NCI-H2171 (cell line): ENCODE measurements at places on chromosomes 16 and 17.

- peak; percentile 96 for DNase-seq
Measured at GRCh38 chr16:24670623-24671454, 58.6 kb upstream of the TNRC6A start.

DNA sequence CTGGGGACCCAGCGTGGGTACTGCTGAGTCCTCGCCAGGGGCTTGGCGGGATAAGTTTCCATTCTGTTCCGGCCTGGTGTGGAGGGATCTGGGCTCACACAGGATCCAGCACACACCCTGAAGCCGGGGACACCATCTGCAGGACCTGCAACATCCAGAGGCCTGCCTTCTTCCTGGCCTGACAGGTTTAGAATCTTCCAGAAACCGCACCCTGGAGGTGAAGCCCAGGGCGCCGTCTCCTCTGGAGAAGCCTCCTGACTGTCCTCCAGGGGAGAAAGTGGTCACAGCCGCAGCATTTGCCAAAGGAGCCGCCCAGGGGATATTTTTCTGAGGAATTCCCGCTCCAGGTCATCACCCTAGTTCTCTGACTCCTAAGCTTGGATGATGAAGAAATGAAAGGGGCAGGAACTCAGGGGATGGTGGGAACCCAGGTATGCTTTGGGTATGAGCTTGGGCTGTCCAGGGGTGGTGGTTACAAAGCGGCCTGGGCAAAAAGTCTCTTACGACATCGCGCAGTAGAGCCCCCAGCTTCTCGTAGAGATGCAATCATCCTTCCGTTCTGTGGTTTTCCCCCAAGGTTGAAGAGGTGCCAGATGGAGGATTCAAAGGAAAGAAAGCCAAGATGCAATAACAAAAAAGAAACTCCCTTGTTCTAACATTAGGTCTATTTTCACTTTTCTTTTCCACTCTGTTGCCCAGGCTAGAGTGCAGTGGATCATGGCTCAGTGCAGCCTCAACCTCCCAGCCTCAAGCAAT is 9.1 kb upstream of the CRISPLD2 start:
- no peak for DNase-seq

DNA sequence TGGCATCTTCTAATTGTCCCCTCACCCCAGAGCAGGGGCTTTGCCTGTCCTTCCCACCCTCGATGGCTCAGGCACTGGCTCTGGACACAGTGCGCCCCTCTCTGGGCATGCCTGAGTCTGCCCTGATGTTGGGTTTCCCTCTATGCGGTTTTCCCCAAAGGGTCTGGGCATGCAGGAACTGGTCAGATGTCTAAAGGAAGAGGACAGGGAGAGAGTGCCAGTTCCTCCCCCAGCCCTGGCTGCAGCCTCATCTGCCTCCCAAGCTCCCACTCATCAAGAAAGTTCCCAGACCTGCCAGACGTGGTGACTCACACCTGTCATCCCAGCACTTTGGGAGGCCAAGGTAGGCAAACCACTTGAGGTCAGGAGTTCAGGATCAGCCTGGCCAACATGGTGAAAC is 41.3 kb upstream of the PABPN1L start:
- no peak for DNase-seq

- DNase-seq: no peak
Measured at GRCh38 chr16:35221482-35222185, 1762.2 kb downstream of the TP53TG3F start.

DNA sequence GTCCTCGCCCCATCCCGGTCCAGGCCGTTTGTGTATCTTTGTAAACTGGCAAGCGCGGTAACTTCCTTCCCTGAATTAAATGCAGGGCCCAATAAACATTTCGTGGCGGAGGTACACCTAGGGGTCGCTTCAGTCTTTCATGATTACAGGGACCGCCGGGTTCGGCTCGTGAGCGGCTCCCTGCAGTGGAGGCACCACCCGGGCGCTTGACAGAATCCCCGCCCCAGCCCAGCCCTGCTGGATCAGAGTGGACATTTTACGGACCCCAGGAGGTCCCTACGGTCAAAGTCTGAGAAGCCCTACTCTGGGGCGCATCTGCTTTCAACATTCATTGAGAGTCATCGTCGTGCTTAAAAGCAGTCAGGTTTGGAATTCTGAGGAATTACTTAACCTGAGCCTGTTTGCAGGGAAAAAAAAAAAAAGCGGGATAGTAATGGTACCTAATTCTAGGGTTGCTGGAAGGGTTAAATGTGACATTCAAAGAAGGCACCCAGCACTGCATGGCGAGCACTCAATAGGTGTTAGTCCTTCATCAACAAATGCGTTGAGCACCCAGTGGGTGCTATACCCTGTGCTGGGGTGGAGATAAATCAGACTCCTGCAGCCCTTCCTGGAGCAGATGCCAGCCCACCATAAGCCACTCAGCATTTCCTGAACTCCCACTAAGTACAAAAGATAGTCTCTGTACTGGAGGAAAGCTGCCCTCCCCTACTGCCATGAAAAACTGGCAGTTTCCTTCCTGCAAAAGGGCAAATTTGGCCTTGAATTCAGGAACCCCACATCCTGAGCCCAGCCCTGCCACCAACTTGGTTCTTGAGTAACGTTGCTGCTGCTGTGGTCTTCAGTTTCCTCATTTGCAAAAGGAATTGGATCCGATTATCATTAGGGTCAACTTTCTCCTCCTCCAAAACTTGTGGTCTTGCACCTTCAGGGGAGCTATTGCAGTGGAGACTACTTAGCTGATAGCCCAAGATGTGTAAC is 658 bp upstream of the DUSP3 start:
- no peak for DNase-seq

- no peak for DNase-seq
Measured at GRCh38 chr17:77618731-77619130, 339.8 kb upstream of the TNRC6C start.

DNA sequence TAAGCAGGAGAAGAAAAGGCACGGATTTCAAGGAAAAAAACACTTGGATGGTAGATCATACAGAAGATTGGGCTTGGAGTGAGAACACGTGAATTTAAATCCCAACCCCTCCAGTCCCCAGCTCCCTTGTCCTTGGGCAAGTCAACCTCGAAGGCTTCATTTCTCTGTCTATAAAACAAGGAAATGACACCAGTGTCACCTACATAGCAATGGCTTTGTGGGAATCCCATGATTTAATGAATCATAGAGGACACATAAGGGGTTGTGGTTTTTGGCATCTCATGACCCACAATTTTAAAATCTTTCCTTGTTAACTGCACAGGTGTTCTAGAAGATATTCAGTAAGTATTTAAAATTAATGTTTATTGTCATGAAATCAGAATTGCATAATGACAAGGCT is 8.2 kb upstream of the CCL2 start:
- DNase-seq: no peak

DNA sequence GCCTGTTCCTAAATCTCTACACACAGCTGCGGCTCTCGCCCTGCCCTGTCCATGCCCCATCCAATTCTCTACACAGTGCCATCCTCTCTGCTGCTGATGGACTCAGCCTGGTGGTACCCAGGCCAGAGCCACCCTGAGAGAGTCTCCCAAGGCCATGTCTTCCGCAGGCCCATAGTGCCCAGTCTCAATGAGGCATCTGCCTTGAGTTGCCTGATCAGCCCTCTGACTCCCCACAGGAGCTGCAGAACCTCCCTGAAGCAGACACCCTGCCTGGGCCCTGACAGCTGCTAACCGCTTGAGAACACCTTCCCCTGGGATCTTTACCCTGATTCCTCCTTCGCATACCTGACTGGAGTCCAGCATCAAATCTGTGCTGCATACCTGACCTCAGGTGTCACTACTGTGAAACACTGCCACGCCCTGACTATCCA is 13.3 kb downstream of the TSPOAP1 start:
- peak; percentile 72 for DNase-seq

DNA sequence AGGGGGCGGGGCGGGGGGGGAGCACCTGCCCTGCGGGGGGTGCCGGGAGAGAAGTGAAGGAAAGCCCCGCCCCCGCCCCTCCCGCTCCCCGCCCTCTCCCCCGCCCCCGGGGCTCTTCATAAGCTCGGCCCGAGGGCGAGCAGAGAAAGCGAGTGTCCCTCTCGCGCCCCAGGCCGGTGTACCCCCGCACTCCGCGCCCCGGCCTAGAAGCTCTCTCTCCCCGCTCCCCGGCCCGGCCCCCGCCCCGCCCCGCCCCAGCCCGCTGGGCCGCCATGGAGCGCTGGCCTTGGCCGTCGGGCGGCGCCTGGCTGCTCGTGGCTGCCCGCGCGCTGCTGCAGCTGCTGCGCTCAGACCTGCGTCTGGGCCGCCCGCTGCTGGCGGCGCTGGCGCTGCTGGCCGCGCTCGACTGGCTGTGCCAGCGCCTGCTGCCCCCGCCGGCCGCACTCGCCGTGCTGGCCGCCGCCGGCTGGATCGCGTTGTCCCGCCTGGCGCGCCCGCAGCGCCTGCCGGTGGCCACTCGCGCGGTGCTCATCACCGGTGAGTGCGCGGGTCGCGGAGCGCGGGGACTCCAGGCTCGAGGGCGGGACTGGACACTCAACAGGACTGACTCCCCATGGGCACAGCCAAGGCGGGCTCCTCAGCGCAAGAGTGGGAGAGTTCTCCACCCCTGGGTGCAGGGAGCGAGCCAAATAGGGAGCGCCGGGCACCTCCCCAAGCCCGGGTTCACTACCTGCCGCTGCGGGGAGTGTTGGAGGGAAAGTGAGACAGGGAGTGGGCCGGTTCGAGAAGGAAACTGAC is at the start of gene HSD11B2:
TSS of gene HSD11B2 (plus strand) at position 145 of the 798 bp plus-strand sequence. CDS start at position 273, 128 bp downstream.
- DNase-seq: peak; percentile 58

DNA sequence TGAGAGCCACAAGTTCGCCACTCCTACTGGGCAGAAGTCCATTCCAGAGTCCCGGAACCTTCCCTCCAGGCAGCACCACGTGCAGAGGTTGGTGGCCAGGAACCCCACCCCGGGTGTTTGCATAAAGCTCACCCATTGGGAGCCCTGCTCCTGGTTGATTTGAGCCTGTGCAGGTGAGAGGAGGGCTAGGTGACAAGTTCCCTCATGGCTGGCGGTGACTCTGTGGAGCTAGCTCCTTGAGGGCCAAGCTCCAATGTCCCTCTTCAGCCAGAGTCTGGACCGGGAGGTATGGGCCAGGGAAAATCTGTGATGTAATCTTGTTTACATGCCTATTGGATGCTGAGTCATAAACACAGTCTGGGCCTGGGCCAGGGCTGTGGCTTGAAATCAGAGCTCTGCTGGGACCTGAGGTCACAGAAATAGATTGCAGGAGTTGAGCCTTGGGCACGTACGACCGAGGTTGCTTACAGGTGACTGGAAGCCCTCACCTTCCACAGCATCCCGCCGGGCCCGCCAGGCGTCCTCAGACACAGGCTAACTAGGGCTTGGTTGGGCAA is 118.9 kb downstream of the AATF start:
- no peak for DNase-seq

DNA sequence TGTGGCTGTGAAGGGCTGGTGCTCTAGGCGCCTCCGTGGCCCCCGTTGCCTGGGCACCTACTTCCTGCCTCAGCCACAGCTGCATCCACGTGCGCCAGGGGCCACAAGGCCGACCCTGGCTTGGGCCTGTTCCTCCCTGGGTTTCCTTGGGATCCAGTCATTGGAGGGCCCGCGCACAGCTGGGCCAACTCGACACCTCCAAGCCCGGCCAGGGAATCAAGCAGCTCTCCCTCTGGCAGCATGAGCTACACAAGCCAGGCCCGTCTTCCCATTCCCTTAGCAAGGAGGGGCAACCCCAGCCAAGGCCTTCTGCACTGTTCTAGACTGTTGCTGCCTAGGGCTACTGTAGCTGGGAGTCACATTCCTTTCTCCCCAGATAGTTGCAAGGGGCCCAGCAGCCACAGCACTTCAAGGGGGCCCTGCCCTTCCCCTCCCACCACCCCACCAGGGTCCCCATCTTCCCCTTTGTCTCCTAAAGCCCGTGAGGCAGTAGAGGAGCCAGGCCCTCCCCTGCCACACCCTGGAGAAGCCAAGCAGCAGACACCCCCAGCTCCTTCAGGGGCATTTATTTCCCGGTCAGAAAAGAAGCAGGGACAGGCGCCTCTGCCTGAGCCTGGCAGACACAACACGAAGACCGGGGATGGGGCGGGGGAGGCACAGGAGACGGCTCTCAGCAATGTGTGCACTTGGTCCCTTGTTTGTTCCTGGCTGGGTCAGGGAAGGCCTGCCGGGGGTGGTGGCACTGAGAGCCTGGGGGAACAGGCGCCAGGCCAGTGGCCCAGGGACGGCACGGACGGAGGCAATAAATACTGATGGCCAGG is 3.8 kb downstream of the ARHGDIA start:
- no peak for DNase-seq

GRCh38 chr17:66310528-66311148 is 8.2 kb downstream of the PRKCA start:
- DNase-seq: no peak

DNA sequence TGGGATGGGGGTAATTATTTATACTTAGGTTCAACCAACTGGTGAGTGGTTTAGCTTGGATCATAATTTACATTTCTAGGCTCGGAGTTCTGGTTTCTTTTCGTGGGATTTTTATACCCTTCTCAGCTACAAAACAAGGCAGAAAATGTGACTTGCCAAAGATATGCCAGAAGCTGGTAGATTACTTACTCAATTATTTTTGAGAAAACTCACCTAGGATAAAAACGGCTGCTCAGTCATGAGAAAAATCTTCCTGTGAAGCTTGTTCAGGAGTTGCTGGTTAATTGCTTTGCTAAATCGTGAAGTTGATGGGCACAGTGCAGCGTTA is 1.1 kb downstream of the NDEL1 start:
- no peak for DNase-seq

GRCh38 chr16:85056211-85056748 is 28.7 kb downstream of the KIAA0513 start:
- DNase-seq: no peak

- peak; percentile 80 for DNase-seq
Measured at GRCh38 chr17:51461578-51462004, 201.2 kb downstream of the UTP18 start.

GRCh38 chr16:17171250-17172143 is 299.3 kb downstream of the XYLT1 start:
- no peak for DNase-seq

DNA sequence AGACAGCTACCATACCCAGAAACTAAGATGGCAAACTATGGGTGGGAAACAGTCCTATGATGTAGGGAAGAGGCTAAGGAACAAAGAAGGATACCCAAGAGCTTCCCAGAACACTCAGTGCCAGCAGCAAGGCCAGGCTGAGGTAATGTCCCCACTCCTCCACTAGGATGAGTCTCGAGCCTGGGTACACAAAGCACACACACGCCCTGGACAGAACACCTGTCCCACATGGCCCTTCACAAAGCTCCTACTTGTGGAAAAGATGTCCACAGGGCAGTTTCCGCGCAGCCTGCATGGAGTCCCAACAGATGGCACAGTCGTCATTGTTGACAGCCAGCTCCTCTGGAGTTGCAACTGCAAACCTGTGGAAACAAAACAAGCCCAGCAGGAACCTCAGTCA is 23.9 kb downstream of the AMFR start:
- DNase-seq: peak; percentile 84

DNA sequence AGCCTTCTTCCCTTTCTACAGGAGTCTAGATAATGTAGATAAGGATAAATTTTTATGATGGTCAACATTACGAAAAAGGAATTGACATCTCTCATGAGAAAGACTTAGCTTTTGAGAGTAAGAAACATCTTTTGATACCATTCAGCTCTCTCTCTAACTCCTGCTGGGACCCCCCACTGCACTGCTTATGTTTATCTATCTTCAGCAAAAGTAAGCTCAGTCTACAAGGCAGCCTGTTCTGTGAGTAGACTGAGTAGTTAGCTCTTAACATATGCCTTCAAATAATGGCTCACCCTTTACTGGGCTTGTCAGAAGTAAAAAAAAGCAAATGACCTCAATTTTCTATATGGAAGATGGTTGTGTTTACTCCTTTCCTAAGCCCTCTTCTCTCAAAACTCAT is 372.2 kb upstream of the CDH11 start:
- no peak for DNase-seq

GRCh38 chr16:78005881-78006280 is 16.5 kb upstream of the CLEC3A start:
- no peak for DNase-seq

- DNase-seq: no peak
Measured at GRCh38 chr16:26175944-26176343, 484.2 kb downstream of the HS3ST4 start.
